ENCODE measurements at places on chromosomes 7 and 10. TPM values are rescaled to one million over a fixed set of nuclear protein-coding genes. Genes with fewer than 3 reads are reported as not detected.
A peak's percentile ranks its signal among the peaks of the same experiment; 100 is the strongest.

DNA sequence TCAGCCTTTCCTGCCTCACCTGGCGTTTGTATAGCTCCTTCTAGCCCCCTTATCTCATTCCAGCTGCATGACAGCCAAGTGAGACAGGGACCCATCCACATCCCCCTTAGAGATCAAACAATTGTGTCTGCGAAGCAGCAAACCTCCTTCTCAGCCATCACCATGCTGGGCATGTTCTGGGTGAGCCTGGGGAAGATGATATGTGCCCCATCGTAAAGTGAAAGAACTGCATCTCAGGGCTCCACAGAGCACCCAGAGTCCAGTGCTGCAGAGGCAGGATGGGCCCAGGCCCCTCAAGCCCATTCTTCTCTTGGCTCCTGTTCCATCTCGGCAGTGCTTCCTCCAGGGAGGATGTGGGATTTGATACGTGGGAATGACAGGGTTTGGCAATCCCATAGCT lies 43.2 kb downstream of the FIGNL1 start:
- no peak for DNase-seq

TRIM73 gene
- 2.8 TPM for total RNA-seq

DNA sequence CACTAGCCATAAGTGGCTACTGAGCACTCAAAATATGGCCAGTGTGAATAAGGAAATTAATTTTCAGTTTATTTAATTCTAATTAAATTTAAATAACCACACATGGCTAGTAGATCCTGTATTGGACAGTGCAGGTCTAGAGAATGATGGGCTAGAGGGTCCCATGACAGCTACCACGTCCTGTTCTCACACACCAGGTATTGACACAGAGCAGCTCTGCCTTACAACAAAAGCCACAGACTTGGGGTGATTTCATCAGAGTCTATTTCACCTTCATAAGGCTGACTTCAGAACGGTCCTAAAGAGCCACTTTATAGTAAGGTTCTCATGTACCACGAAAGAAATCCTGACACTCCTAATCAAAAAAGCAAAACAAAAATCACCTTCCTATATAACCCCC lies 111.3 kb downstream of the UBE2H start:
- DNase-seq: no peak

- DNase-seq: no peak
These were observed 113.1 kb downstream of the TCERG1L start for GRCh38 chr10:131198401-131198800.

GRCh38 chr10:22252801-22253579 lies 35.2 kb upstream of the EBLN1 start:
- peak; percentile 55 for DNase-seq

DNA sequence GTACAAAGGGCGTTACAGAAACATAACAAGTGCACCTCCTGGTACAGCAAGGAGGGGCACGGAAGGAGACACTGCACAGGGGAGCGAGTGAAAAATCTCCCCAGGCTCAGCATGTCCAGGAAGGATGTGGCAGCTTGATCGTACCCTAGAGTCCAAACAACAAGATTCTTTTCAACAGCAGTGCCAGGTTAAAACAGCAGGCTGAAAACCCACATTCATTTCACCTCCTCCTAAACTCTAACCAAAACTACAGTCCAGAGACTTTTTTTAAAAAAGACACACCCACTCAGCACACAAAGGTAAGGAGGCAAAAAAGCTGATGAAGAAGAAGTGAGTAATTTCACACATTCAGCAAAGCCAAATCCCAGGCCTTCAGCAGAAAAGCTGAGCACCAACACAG lies 138.8 kb downstream of the SFMBT2 start:
- no peak for DNase-seq

DNA sequence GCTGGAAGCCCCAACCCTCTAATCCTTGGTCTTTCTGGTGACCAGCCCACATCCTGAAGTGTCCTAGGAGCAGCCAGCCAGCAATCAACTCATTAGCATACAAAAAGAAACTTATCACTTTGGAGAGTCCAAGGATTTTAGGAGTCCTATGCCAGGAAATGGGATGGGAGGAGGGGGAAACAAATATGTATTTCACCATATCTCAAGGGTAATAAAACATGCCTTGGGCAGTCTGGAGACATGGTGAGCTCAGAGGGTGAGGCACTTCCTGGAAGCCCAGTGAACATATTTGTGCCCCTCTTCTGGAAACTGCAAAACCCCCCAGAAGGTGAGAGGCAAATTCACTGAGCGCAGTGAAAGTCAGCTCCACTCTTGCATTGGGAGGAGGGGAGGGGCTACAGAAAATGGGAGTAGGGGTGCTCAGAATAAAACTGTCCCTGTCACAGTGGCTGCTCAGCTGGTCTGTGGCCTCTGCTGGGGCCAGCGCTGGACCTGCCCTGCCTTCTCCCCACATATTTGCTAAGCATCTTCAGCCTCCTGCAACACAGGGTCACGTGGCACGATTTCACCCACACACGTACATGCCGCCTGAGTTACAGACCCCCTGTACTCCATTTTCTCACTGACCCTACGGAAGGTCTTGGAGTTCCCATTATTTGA lies 17.7 kb upstream of the ZMIZ1 start:
- no peak for DNase-seq

DNA sequence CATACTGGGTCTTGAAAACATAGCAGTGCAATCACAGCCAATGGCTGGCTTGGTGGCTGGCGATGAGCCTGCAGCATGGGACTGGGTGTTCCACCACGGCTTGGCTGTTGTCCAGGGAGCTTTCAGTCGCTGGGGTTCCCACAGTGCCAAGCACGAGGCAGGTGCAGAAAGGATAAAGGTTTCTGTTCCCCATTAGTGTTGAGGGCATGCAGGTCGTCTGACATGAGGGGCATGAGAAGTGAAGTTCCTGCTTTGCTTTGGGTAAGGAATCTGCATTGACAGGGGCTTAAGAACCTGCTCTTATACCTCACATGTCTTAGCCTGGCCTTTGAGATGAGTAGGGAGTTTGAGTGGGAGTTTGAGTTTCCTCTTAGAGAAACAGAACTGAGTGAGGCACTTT lies 9.0 kb upstream of the CFTR start:
- no peak for DNase-seq

ZNF239 gene
- 6.6 TPM for total RNA-seq

- DNase-seq: no peak
These were observed 19.1 kb downstream of the TRUB1 start for GRCh38 chr10:114957122-114957521.

CC2D2B gene
- total RNA-seq: 2.2 TPM

GRCh38 chr10:5461914-5462840 lies 37.2 kb downstream of the CALML5 start:
- DNase-seq: peak; percentile 66

GRCh38 chr10:112115781-112116385 lies 67.7 kb downstream of the GPAM start:
- DNase-seq: peak; percentile 18

VWA2 gene
- 7.3 TPM for total RNA-seq

GRCh38 chr10:35400595-35401268 lies 64.4 kb downstream of the CCNY start:
- DNase-seq: peak; percentile 54

DNA sequence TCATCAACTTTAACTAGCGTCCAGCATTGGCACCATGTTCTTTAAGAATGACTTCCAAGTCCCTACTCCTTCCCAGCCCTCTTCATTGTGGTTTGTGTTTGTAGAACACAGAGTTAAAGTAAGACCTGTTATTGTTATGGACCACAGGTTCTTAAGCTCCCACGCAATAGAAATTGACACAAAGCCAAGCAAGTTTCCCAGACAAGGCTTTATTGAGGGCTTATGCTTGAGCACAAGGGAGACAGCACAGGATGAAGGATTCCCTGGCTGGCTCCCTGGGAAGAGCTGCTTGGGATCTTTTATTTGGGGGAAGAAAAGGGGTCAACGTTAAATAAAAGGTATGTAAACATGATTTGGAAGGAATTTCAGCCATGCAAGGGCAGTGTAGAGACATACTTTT lies 44.3 kb upstream of the PRKCQ start:
- peak; percentile 21 for DNase-seq

DNA sequence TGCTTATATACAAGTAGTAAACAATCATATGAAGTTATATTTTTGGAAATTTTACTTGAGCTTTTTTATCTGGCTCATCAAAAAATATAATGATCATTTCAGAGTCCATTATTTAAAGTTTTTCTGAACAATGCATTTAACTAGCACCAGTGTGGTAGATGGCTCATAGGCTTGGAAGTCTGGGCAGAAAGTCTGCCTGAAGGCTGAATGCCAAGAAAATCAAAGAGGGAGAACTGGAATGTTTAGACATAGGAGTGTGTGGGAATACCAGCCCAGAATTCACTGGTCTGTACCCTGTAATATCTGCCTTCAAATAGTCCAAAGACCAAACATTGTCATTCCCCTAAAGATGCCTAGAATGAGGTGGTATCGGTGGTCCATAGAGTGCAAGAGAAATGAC lies 40.3 kb upstream of the ANK3 start:
- DNase-seq: no peak

GRCh38 chr7:102169651-102170392 lies 116.8 kb upstream of the SH2B2 start:
- DNase-seq: no peak

- DNase-seq: no peak
These were observed 138.7 kb downstream of the NRP1 start for GRCh38 chr10:33195608-33196376.

SEMA3A gene
- 16.1 TPM for total RNA-seq

DNA sequence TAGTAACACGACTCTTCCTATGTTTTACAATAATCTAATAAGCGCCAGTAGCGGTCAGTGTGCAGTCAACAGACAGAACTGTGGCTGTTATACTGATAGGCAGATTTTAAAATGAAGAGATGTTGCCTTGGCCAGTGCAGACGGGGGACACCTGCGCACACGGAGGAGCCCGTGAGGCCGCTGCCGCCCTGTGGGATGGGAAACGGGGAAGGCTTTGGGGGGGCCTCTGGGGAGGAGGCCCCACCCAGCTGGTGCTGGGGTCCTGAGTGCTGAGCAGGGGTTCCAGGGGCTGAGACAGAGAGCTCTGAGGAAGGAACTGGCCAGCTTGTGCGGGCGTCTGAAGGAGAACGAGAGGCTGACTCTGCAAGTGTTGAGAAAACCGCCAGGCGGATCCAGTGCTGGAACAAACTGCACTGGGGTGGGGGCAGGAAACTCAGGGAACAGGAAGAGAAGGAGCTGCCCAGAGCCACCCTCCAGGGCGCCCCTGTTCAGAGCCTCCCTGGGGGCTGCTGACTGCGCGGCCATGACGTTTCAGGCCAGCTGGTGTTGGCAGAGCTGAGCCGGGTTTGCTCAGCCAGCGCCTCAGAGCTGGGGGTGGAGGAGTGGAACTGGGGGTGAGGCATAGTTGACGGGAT lies 426.4 kb downstream of the TCERG1L start:
- DNase-seq: peak; percentile 12

DNA sequence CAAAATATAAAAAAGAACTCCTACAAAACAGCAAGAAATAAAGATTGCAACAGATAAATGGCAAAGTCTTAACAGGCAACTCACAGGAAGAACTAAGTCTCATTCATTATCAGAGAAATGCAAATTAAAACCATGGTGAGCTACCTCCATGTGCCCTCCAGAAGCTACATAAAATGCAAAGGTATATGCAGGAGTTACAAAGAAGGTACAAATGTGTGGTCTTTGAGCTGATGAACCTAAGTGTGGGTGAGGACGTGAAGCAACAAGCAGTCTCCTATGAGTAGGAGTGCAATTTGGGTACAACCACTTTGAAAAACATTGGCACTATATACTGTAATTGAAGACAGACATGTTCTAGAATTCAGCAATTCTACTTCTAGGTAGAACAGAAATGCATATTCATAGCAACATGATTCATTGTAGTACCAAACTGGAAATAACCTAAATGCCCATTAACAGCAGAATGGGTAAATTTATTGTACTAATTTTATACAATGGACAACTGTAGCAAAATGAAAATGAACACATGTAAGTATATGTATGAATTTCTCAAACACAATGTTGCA lies 61.6 kb upstream of the KCNMA1 start:
- no peak for DNase-seq

GRCh38 chr7:20365486-20365885 lies 34.8 kb downstream of the ITGB8 start:
- no peak for DNase-seq

FBXL13 gene
- 1.3 TPM for total RNA-seq

- no peak for DNase-seq
These were observed 11.0 kb downstream of the PYROXD2 start for GRCh38 chr10:98403812-98404504.

DNA sequence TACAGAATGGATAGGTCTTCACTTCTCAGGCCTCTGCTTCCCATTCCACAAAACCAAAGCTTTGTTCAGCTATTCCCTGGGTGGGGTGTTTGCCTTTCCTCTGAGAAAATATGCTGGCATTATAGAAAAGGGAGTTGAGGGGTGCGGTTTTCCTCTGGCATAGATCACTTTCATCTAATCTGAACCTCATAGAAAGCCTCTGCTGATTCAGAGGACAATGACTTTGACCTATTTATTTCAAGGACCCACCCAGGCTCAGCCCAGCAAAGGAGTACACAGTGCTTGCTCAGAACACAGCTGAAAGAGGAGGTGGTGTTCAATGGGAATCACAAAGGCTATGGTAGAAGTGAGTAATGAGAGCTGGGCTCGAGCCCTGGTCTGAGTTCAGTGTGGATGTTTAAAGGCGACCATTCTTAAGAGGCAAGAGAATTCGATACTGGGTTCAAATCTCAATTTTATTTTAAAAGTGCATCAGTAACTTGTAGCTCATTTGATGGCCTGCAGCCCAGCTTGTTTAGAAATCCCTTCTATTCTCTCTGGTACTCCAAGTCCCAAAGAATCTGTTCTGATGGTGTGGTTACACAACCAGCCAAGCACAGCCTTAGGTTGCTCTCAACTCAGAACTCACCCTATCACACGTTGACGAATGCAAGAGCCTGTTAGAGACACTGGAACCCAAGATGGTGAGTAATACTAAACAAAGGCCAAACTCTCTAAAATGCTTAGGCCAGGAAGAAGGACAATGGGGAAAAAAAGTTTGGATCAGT lies 1012.8 kb downstream of the LRMDA start:
- DNase-seq: no peak

DNA sequence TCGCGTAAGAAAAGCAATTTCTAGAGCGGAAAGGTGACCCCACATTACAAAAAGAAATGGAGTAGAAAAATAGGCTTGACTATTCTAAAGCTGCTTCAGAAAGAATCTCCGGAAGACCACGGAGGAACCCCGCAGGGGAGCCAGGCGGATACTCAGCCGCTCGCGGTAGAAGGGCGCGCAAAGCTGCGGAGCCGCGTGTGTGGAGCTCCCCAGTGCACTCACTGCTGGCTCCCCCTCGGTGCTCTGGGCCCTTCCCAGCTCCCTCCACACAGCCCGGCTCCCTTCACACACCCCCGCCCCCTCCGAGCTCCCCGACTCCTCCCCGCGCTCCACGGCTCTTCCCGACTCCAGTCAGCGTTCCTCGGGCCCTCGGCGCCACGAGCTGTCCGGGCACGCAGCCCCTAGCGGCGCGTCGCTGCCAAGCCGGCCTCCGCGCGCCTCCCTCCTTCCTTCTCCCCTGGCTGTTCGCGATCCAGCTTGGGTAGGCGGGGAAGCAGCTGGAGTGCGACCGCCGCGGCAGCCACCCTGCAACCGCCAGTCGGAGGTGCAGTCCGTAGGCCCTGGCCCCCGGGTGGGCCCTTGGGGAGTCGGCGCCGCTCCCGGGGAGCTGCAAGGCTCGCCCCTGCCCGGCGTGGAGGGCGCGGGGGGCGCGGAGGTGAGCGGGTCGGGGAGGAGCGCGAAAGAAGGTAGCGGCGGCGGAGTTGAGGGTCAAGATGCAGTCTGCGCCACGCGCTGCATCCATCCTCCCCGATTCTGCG lies at the start of gene STEAP2:
TSS of gene STEAP2 (plus strand) at position 350 of the 758 bp plus-strand sequence. CDS start 13,343 bp downstream, outside the sequence.
- peak; percentile 96 for DNase-seq
